ENCODE measurements at places on chromosomes 1 and 21.

- no peak for DNase-seq
Observed at GRCh38 chr1:214615871-214616270, 12.9 kb downstream of the CENPF start.

DNA sequence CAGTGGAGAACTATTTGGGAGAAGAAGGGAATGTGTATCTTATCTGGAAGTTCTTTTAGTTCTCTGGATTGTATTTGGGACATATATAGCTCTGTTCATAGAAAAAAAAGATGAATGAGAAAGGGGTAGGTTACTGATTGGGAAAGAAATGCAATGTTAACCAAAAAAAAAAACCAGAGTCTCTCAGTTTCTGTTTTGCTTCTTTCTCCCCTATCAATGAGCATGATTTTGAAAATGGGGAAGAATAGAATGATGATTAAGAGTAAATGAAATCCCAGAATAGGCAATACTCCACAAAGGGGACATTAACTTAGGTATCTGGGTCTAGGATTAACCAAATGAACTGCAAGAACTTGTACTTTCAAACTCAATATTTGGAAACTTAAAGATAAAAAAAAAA is 92.9 kb downstream of the RHOU start:
- DNase-seq: no peak

DNA sequence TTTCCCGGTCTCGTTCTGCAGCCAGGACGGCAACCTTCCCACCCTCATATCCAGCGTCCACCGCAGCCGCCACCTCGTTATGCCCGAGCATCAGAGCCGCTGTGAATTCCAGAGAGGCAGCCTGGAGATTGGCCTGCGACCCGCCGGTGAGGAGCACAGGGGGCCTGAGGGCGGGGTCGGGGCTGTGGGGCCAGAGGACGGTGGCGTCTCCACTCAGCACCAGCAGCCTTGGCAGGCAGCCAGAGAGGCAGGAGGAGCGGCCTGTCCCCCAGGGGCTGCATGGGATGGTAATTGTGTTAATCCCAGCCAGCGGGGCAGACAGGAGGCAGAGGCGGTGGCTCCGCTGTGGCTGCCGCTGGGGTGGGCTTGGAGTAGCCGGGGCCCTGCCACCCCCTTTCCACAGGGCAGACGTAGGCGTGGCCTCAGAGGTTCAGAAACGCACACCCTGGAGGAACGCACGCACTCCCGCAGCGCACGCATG is 12.1 kb downstream of the SAMD11 start:
- DNase-seq: no peak

DNA sequence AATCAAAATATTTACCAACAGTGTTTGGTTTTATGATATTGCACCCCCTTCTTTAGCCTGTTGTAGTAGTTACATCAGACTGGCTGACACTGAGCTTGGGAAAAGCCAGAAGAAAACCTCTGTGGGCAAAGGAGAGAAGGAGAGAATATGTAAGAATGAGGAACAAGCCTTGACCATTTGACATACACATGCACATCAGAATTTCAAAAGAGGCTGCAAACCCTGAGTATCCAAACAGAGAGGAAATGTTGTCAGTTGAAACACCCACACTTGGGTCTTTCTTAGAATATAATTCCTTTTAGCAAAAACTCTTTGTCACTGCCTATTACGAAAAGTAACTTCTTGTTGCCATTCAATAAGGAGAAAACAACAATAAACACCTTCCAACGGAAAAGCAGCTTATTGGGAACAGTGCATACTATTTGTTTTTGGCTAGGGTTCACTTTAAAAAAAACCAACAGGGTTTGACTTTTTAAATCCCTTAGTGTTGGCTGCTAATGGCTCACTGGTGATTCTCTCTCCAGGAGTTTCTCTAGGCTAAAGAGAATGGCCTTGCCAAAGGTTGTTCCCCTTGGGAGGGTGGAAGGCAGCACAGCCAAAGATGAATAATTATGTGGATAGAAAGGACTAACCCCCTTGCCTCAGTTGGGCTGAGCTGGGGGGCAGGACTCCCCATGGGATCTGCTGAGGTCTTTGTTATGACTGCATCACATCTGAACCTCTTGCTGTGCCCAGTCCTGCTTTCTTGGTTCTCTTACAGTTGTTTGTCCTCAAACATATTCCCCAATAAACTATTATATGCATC is 48.9 kb downstream of the GORAB start:
- peak; percentile 41 for DNase-seq

- DNase-seq: no peak
Observed at GRCh38 chr1:109948285-109948630, 36.3 kb upstream of the AHCYL1 start.

GRCh38 chr1:177558372-177558771 is 387.6 kb downstream of the BRINP2 start:
- DNase-seq: no peak

- peak; percentile 28 for DNase-seq
Observed at GRCh38 chr1:8314346-8315280, 3.3 kb upstream of the SLC45A1 start.

- no peak for DNase-seq
Observed at GRCh38 chr1:149936992-149937705, 470 bp upstream of the MTMR11 start.

- DNase-seq: no peak
Observed at GRCh38 chr1:244381878-244382565, 69.7 kb downstream of the ADSS2 start.

GRCh38 chr1:75727571-75727970 is 3.1 kb downstream of the ACADM start:
- peak; percentile 3 for DNase-seq

DNA sequence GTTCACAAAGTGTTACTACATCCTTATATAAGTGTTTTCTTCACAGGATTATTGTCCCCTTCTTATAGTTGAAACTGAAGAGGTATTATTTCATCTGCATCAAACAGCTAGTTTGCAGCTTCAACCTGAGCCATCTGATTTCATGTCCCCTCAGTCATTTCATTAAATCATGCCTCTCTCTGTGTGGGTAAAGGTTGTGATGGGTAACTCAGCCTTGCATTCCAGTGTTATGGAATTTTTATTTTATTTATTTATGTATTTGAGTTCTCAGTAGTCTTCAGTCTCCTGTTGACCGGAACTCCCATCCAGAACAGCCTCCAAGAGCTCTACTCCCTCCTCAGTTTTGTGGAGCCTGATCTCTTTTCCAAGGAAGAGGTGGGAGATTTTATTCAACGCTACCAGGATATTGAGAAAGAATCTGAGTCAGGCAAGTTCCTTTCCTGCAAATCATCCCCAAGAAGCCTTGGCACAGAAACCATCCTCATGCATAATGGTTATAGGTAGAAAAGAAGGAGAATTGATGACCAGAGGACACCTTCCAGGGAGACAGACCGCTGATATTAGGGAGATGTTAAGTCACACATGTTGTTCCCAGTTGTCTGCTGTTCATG is 21.8 kb downstream of the CHD1L start:
- no peak for DNase-seq

- DNase-seq: no peak
Observed at GRCh38 chr1:204232526-204232925, 18.7 kb upstream of the GOLT1A start.

GRCh38 chr1:15723631-15724246 is 12.3 kb upstream of the SLC25A34 start:
- no peak for DNase-seq

DNA sequence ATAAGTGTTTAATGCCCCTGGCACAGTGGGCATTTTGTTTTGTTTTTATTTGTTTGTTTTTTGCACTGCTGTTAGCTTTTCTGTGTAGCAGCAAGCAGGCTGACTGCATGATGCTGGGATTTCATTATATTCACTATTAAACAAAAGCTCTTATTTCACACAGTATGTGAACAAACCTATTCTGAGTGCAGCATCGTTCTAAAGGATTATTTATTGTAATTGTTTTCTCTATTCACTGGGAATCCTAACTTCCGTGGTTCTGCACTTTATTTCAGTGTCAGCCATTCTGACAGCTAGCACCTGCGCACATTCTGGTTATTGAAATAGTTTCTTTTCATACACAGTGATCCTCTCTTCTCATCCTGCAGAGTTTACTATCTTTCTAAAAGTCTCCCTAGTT is 595.0 kb downstream of the NEGR1 start:
- DNase-seq: no peak

GRCh38 chr1:200907611-200908097 is 13.0 kb downstream of the INAVA start:
- DNase-seq: peak; percentile 82

DNA sequence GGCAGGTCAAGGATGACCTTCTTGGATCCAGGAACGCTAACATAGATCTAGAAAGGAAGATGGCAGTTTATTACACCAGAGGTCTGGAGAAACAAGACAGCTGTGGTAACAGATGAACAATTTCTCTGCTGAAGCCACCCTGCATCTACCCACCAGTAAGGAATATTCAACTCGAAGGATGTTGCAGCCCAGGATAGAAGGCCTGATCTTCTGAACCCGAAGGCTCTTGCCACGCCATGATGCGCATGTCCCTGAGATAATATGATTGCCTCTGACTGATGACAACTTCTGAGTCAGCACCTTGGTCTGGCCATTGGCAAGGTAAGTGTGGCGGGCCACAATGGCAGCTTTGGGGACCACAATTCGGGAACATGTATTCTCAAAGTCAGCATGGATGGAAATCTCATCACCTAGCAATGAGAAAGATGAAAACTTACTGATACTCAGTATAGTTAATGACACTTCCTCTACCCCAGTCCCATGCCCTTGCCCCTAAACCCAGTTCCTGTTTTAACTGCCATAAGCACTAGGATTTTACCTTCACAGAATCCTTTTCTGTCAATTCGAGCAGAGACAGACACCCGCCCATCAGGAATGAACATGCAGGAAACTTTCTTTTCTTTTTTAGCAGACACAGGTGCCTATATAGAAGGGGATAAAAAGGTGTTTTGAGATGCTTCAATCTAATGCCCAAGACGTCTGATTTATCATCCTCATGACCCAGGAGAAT is 1.8 kb downstream of the TXNIP start:
- peak; percentile 29 for DNase-seq

GRCh38 chr1:74673351-74674111 is at the start of gene ERICH3:
Gene ERICH3 (minus strand): TSS chr1:74673792. CDS start chr1:74673519, 273 bp downstream.
- no peak for DNase-seq

- peak; percentile 78 for DNase-seq
Observed at GRCh38 chr1:202571719-202572339, 138.4 kb downstream of the SYT2 start.

GRCh38 chr1:225882694-225883615 is 775 bp upstream of the TMEM63A start:
- peak; percentile 52 for DNase-seq

DNA sequence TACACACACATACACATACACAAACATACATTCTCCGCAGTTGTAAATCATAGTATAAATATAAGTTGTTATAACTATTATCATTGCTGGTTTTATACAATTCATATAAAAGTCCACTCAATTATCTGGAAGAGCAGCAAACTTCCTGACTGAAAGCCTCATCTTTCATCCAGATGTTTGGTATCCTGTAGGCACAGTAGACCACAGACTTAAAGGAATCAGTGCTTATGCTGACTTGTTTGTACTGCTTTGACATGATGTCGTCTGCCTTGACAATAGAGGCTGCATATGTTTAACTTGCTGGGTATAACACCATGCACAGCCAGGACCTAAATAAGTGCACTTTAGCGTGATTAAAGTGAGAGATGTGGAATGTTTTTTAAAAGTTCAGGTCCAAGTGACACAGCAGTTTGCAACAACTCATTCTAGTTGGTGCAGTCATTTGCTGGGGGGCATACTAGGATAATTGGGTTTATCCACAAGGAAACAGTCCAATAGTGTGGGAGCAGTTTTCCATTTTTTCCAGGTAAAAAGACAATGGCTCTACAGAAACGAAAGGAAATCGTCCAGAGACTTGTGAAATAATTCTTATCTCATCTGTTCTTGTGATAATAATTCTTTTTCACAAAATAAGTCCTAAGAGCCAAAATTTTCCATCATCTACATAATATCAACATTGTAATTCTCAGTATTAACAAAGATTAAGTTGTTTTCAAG is 110.3 kb upstream of the TSPAN2 start:
- DNase-seq: no peak

- DNase-seq: peak; percentile 57
Observed at GRCh38 chr1:244450597-244451538, 841 bp downstream of the ADSS2 start.

DNA sequence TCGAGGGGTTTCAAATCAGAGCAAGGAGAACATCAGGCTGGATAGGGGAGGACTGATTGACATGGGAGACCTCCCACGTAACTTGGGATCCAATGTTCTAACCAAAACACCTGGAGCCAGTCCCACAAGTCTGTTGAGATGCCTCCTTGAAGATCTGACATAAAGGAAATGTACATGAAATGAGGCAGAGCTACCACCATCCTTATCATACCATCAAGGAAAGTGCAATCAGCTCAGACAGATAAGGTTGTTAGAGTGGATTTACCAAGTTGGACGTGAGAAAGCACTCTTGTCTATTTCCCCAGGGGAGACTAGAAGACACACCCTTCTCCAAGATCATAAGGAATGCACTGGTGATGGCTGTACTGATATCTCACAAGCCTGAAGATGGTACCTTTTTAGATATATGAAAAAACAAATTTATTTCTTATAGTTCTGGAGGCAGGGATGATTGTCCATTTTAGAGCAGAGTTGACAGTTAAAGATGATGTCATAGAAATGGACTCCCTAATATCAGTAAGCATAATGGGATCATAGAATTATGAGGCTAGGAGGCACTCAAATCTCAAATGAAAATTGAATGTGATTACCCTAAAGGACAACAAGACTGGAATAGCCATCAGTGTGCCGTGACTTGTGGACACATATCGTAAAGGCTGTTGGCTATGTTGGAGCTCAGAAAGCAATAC is 129.1 kb upstream of the RAB4A start:
- DNase-seq: no peak

- no peak for DNase-seq
Observed at GRCh38 chr1:86085741-86086409, 70.7 kb downstream of the COL24A1 start.

GRCh38 chr1:5650283-5651026 is 341.8 kb downstream of the NPHP4 start:
- DNase-seq: no peak

GRCh38 chr1:15684468-15685291 is 560 bp downstream of the PLEKHM2 start:
- DNase-seq: peak; percentile 15

DNA sequence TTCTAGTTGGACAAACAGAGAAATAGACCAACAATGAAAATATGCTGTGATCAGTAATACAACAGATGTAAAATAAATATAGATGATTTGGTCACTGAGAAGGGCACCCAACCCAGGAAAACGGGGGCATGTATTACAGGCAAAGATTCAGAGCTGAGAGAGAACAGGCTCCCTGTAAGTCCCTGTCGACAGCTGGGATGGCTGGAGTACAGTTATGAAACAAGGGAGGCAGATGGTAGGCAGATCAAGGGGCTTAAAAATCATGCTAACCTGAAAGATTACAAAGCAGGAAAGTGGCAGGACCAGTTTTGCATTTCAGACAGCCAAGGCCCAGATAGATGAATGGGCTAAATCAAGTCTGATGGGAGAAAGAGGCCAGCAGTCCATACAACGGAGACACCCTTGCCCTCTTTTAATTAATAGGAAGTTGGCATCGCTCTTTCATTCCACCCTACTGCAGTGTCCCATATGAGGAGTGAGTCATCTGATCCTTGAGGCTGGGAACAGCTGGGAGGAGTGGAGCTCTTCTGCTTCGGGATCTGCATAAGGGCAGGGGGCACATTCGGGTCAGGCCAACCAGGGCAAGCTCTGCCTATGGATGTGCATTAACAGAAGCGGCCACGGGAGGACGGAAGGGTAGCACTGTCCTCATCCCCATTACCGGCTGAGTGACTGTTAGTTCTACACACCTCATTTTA is 171.1 kb downstream of the DAB1 start:
- DNase-seq: no peak
